ENCODE measurements at places on chromosomes 6 and 20.

GRCh38 chr20:48889140-48889790 is 32.2 kb upstream of the ARFGEF2 start:
- no peak for DNase-seq

- DNase-seq = no peak
Measured at GRCh38 chr20:36579996-36580545, 6.7 kb downstream of the TGIF2 start.

DNA sequence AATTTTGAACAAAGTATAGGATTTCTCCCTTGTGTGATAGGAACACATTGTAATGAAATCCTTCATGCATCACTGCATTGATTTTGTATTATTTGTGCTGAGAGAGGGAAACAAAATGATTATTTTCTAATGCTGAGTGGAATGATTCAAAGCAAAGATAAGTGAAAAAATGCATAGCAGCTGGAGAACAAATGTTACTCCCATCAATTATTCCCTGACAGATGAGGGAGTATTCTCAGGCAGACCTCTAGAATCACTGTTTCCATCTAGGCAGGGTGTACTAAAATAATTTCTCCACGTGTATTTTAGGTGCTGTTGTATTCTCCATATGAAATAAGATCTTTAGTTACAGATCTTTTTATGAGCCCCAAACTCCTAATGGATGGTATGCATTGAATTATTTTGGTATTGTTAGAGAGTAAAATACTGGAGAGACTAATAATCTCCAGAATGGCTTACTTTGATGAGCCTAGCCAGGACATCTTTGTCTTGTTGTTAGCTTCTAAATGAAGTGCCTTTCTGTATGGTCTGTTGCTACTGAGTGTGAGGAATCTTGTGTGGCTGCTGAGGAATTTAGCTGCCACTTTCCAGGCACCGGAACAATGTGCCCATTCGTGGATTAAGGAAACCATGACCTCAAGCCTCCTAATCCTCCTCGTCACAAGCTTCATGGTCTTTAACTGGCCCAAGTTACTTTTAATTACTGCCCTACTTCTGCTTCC is 39.6 kb downstream of the RNF217 start:
- DNase-seq = no peak

DNA sequence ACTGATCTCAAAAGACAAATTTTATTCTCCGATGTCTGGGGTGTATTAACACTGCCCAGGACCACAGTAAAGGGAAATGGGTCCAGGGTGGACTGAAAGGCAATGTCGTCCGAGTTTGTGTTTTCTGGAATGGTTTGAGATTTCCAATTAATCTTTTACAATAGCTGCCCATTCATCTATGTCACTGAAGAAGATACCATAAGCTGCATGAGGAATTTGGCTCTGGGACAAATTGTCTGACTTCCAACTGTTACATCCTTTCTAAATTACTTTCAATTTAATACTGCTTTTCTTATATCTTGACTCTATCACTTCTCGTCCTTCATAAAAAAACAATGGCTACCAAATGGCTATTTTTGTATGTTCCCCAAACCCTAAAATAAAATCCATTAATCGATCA is 130.7 kb upstream of the KCNK16 start:
- no peak for DNase-seq

DNA sequence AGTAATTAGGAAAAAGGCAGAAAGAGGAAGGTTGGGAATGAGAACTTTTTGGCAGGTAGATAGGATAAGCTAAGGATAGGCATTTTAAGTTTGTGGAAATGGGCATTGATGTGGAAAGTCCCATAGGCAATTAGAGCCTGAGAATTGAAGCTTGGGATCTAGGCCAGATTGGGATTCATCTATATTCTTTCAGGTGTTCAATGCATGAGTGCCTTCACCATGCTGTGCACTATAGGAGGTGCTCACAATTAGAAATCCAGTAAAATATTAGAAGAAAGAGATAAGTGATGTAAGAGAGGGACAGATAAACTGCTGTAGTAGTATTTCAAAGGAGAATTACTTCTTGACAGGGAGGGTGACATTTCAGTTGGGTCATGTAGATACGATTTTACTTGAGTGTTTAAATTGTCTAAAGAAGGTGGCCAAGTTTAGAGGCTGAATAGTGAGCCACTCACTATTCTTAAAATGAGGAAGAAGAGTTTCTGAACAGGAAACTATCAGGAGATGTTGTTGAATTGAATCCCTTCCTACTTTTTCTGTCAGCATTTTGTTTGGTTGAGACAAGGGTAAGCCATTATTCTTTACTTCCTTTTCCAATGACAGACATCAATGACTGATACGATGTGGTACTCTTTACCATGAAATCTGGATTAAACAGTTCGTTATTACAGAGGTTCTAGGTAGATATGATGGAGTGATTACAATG is 31.0 kb upstream of the CTAGE9 start:
- no peak for DNase-seq

DNA sequence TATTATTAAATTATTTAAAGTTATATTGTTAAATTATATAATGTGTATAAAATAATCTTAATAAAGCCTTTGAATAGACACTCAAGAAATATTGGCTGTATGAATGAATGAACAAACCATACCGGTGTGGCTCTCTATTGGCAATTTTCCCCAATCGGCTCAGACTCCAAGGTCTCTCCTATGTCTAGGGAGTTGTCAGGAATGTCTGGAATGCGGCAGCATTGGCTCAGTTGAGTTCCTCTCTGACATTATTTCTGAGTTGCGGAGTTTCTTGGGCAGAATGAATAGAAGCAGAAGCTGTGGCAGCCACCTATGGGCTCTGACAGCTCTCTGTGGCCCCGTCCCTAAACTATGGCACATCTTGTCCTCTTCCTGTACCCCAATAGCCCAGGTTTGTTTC is 111.0 kb downstream of the SOBP start:
- peak; percentile 71 for DNase-seq

All from HTR-8/SVneo (cell line).